ENCODE measurements at places on chromosomes 6 and 20. TPM values are rescaled to one million over a fixed set of nuclear protein-coding genes. Genes with fewer than 3 reads are reported as not detected.

GRCh38 chr20:39106791-39107190 is 144.6 kb downstream of the DHX35 start:
- no peaks in the 10 kb centered on the region for H3K4me1 ChIP-seq
- no peaks in the 10 kb centered on the region for H3K36me3 ChIP-seq
- H3K27ac ChIP-seq = no peak overlapping the region
- H3K4me3 ChIP-seq = no peak overlapping the region

- no peak overlapping the region for H3K27ac ChIP-seq
- no peaks in the 10 kb centered on the region for H3K4me1 ChIP-seq
- no peaks in the 10 kb centered on the region for H3K27me3 ChIP-seq
Observed at GRCh38 chr6:2029952-2030351, 215.5 kb downstream of the GMDS start.

DNA sequence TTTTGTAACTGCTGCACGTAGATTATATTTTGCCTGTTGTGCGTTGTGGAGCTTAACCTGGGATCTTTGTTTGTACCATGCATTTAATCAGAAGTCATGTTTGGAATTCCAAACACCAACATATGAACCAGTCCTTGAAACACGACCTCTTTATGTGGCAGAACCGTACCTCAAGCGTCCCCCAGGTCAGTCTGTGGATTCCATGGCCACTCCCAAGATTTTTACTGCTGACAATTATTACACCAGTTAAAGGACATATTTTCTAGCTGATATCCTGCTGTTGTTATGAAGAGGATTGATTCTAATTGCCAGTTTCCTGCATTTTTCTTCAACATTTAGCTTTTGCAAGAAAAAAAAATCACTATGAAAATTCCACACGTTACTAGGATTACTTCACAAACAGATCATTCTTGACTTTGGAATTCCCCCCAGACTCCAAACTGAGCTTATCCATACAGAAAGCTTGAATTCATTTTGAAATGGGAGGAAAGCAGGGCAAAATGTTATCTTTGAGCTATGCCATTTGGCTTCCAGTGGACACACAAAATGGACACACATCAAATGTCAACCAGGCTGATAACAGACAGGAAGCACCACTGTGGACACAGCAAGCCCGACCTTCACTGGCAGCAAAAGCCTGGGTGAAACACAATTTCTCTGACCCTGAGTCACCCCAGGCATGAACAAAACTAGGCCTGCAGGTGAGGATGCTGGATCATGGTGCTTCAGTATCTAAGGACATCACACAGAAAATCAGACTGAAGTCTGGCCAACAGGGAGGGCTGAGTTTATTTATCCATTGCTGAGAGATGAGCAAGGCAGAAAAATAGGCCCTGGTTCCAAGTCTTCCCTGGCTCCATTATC is 542.9 kb upstream of the JAG1 start:
- DNase-seq = no peak
- no peaks in the 10 kb centered on the region for H3K36me3 ChIP-seq
- no peak overlapping the region for H3K4me3 ChIP-seq
- H3K4me1 ChIP-seq = peaks cover 74% of the 10 kb centered on the region
- no peaks in the 10 kb centered on the region for H3K27me3 ChIP-seq

DNA sequence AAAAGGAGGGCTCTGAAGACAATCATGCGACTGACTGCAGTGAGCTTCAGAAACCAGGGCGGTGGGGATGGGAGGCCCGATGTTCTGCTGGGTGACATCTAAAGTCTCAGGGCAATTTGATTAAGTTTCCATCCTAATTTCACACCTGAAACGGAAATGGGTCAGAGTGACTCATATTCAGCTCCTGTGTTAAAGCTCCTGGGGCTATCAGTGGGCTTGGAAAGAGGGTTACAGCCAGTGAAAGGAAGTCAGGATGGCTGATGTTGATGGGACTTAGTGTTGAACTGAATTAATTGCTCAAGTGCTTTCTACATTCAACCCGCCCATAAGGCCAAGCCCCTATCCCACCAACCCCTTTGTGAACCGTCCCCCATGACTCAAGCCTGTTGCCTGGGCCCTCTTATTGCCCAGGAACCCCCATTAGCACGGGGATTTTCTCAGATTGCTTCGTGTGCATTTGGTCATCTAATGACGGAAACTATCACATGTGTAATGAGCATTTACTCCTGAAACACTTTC is 47.1 kb upstream of the TBC1D7 start:
- no peaks in the 10 kb centered on the region for H3K27me3 ChIP-seq
- H3K4me1 ChIP-seq = peaks cover 34% of the 10 kb centered on the region
- no peak for DNase-seq
- H3K36me3 ChIP-seq = no peaks in the 10 kb centered on the region
- no peak overlapping the region for H3K27ac ChIP-seq

The IRF4 gene
- total RNA-seq = not detected

- no peak overlapping the region for H3K27ac ChIP-seq
- H3K36me3 ChIP-seq = peaks cover 5% of the 10 kb centered on the region
- no peak for DNase-seq
- H3K4me3 ChIP-seq = no peak overlapping the region
Observed at GRCh38 chr6:34602318-34603111, 46.4 kb upstream of the SPDEF start.

DNA sequence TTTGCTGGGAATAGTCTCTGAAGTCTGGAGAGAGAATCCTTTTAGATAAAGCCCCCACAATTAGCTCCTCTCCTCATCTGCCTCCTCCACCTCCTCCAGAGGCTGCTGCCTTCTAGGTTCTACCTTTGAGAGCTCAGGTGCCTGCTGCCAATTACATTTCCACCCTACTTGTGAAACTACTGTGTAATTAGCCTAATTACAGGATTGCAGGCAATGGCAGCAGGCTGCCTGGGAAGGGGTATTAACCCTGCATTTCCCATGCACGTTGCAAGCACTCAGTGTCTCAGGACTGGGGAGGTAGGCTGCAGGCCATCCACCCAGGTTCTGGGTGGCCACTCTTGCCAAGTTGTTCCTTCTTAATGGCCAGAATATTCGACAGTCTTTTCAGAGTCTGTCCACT is 215.6 kb upstream of the ZNF217 start:
- no peaks in the 10 kb centered on the region for H3K27me3 ChIP-seq
- H3K4me3 ChIP-seq = no peak overlapping the region
- H3K4me1 ChIP-seq = no peaks in the 10 kb centered on the region
- no peak overlapping the region for H3K27ac ChIP-seq
- DNase-seq = no peak

The RWDD1 gene
- total RNA-seq = 37.2 TPM

The DNAH8 gene
- not detected for total RNA-seq

DNA sequence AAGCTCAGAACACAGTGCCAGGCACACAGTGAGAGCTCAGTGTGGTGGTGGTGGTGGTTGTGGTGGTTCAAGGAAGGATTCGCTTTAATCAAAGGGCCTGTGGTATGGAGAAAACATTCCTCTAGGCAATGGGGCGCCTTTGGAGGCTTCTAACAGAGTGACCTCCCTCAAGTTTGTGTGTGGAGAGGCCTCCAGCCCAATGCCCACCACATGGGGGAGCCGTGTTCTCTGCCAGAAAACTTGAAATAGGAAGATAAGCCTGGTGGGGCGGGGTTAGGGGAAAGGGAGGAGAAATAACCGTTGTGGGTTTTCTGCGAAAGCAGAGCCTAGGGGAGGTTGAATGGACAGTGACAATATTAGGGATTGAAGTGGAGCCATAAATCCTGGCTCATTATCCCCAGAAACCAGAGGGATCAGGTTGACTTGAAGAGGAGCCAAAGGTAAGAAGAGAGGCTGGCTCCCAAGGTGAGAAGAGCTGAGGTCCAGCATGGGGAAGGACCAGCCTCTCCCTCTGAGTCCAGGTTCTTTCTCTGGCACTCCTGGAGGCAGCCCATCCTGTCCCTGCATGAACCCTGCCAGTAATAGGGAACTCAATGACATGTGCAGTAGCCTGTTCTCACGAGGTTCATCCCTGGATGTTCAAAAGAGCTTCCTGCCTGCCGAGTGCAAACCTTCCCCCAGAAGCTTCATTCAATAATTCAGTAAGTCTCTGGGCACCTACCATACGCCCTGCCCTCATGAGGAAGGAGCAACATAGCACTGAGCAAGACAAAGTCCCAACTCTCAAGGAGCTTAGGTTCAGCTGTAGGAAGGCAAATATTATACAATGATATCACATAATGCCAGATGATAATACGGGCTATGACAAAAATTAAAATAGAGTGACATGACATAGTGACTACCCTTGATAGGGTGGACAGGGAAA is 51.4 kb downstream of the TGM2 start:
- no peak overlapping the region for H3K4me3 ChIP-seq
- DNase-seq = peak; percentile 42
- H3K27me3 ChIP-seq = no peaks in the 10 kb centered on the region
- no peaks in the 10 kb centered on the region for H3K36me3 ChIP-seq
